ENCODE measurements at places on chromosomes 16 and 17. TPM values are rescaled to one million over a fixed set of nuclear protein-coding genes. Genes with fewer than 3 reads are reported as not detected.

- no peak for DNase-seq
These were observed 525 bp downstream of the CD2BP2 start for GRCh38 chr16:30354423-30355143.

- DNase-seq: no peak
These were observed 352.1 kb upstream of the HSBP1 start for GRCh38 chr16:83455716-83456115.

- DNase-seq: no peak
These were observed 99.7 kb downstream of the ELAC2 start for GRCh38 chr17:12918142-12918541.

- no peak for DNase-seq
These were observed 13.8 kb downstream of the KCNG4 start for GRCh38 chr16:84226026-84226425.

GRCh38 chr17:38748892-38749222, 721 bp upstream of the PCGF2 start:
- no peak for DNase-seq

GRCh38 chr17:79043191-79043930, 19.4 kb downstream of the C1QTNF1 start:
- DNase-seq: no peak

- no peak for DNase-seq
These were observed 1.3 kb upstream of the SUZ12 start for GRCh38 chr17:31935512-31935911.

GRCh38 chr17:45338023-45338781, 21.4 kb upstream of the MAP3K14 start:
- no peak for DNase-seq

DNA sequence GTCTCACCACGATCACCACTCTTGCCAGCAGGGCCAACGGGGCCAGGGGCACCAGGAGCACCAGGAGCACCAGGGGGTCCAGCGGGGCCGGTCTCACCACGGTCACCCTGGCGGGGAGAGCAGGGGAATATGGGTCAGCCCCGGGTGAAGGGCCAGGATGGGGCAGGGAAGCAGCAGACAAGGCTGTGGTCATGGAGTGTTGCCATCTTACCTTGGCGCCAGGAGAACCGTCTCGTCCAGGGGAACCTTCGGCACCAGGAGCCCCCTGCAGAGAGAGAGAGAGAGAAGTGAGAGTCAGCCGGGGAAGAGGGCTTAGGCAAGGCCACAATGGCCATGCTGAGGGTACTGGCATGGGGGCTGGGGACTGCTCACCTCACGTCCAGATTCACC, 12.9 kb downstream of the COL1A1 start:
- no peak for DNase-seq

GRCh38 chr17:27488231-27488630, 32.0 kb downstream of the KSR1 start:
- no peak for DNase-seq

Gene WDR45B
- total RNA-seq: 67.1 TPM

Gene CDH5
- not detected for total RNA-seq

Gene ANKS3
- total RNA-seq: 20.0 TPM

Gene CISD3
- total RNA-seq: 12.8 TPM

Gene CWC25
- total RNA-seq: 88.5 TPM

Gene TMC5
- not detected for total RNA-seq

Gene IQCK
- 3.7 TPM for total RNA-seq
